ENCODE measurements at places on chromosomes 16 and 17.
A peak's percentile ranks its signal among the peaks of the same experiment; 100 is the strongest.

- DNase-seq, result no peak
These were observed 8.1 kb upstream of the PSMC5 start for GRCh38 chr17:63819131-63819530.

DNA sequence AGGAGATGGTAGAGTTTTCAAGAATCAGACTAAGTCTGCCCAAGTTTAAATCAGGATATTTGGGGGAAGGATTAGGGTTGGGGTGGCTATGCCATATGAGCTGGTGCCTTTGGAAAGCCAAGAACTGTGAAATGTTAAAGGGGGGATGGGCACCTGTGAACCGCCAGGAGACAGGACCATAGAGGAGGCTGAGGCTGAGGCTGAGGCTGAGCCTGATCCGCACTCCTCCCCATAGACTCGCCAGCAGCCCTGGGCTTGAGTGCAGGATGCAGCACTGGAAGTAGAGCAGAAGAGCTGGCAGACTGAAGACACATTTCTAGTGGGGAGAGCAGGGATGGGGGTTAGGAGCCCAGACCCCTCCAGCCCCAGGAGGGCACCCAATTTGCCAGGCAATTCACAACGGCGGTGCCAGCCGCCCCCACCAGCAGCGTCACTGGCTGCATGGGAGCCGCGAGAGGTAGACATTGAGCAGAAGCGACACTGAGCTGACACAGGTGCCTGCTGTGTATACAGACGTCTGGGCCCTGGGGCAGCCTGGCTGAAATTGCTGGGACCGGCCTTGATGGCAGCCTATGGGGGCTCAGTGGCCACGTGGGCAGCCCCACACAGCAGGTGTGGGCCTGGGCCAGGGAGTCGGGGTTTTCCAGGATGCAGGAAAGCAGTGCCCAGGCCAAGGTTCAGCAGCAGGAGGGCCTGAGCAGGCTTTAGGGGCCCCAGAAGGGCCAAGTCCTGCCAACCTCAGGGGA is 9.2 kb downstream of the PIMREG start:
- no peak for DNase-seq

DNA sequence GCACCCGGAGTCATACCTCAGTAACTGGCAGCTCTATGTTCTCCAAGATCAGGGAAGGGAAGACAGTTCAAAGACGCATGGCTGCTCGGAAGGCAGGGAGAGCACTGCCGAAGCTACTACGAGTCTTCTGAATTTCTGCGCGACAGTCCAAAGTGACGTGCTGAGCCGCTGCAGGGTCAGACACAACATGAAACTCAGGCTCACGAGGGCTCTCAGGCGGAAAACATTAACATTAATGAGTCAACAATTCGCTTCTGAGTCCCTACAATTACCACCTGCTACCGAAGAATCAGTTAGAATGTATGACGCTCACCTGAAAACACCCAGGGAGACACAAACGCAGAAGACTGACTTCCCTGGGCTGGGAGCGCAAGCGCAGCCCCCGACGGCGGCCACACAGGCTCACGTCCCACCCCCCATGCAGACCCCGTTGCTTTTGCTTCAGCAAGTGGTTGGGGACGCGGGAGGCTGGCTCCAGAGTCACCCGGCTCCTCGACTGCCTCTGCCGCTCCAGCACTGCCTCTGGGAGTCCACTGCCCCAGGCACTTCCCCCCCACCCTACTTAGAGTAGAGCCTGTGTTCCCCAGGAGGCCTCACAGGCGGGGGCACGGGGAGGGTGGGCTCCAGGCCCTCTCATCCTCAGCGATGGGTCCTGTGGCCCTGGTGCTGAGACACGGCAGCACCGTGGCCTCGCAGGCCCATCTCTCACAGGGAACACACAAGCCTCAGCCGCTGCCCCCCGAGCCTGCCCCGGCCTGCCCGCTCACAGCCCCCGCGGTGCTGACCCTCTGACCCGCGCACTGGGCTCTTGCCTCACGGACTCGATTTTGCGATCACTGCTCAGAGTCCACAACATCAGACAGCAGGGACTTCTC is 38.9 kb downstream of the LMF1 start:
- no peak for DNase-seq

DNA sequence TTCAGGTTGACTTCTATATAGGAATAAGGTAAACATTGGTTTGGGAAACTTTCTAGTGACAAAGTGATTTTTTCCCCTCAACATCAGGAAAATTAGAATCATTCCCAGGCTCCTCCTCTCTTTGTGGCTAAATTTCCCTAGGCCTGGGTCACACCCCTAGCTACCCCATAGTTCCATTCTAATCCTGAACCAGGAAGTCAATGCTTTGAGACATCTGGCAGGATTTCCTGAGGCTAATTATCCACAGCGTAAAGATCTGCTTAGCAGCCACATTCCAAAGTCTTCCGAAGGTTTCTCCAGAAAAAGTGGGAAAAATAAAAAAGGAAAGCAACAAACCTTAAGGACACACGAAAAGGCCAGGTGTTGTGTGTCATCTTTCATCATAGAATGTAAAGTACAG is 60.3 kb upstream of the CORO6 start:
- peak; percentile 61 for DNase-seq

- no peak for DNase-seq
These were observed 109.0 kb downstream of the SYCE1L start for GRCh38 chr16:77308163-77308561.

- no peak for DNase-seq
These were observed 188.6 kb downstream of the NTN1 start for GRCh38 chr17:9209781-9210370.

DNA sequence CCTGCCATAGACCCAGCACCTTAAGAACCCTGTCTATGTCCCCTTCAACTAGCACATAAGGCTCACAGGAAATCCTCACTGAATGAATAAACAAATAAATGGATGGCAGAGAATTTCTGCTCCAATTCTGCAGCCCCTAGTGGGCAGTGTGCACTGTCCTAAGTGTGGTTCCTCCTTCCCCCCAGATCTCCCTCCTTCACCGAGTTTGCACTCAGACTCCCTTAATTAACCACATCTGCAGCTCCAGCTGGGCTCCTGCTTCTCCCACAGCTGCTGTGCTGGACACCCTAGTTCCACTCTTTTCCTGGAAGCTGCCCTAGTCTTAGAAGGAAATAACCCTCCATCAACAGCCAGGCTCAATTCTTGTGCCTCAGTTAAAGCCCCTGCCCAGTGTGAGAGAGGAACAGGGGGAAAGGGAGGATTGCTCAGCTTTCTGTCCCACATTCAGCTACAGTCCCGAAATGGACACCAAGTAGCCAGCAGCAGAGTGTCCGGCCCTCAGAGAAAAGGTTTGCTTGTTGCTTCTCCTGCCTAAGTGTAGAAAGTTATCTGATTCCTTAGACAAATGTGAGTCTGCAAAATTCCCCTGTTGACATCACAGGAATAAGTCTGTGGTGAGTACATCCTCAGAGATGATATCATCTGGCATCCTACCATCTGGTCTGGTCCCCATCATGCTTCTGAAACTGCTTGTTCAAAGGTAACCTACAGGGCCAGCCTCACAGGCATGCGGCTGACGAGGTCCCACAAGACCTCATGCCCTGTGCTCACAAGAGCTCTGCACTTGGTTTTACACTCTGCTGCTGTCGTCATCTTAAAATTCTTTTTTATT is 12.3 kb downstream of the LRRC3C start:
- no peak for DNase-seq
